ENCODE measurements at places on chromosomes 2 and 18. TPM values are rescaled to one million over a fixed set of nuclear protein-coding genes. Genes with fewer than 3 reads are reported as not detected.

Gene SFT2D3
- 4.7 TPM for total RNA-seq

DNA sequence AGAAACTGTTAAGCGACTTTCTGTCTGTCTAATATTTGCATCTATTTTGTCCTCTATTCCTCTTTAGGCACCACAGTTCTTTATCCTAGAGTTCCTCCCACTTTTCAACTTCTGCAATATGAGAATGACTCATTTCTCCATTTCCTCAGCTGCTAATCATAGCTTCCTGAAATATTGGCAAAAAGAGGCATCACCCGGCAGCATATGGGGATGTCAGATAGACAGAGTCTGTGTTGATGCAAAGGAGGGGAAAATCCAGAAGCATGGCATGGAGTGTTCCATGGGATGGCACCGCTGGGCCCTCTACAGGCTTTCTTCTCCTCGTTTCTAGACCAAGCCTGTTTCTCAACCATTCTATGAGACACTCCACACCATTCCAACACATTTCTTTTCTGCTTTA, 93.4 kb downstream of the DOCK10 start:
- no peaks in the 10 kb centered on the region for H3K36me3 ChIP-seq
- H3K4me3 ChIP-seq: no peak overlapping the region
- H3K4me1 ChIP-seq: no peaks in the 10 kb centered on the region
- no peak overlapping the region for H3K27ac ChIP-seq

Gene PAX8
- 0.09 TPM for total RNA-seq

GRCh38 chr2:121095257-121096080, 189.5 kb downstream of the TFCP2L1 start:
- no peaks in the 10 kb centered on the region for H3K4me1 ChIP-seq
- no peak overlapping the region for H3K27ac ChIP-seq
- peak; percentile 59 for DNase-seq
- H3K27me3 ChIP-seq: no peaks in the 10 kb centered on the region
- no peaks in the 10 kb centered on the region for H3K36me3 ChIP-seq
- no peak overlapping the region for H3K4me3 ChIP-seq

Gene DNAJC5G
- total RNA-seq: not detected

Gene ABCB11
- total RNA-seq: 74.3 TPM

Gene HOXD4
- not detected for total RNA-seq

DNA sequence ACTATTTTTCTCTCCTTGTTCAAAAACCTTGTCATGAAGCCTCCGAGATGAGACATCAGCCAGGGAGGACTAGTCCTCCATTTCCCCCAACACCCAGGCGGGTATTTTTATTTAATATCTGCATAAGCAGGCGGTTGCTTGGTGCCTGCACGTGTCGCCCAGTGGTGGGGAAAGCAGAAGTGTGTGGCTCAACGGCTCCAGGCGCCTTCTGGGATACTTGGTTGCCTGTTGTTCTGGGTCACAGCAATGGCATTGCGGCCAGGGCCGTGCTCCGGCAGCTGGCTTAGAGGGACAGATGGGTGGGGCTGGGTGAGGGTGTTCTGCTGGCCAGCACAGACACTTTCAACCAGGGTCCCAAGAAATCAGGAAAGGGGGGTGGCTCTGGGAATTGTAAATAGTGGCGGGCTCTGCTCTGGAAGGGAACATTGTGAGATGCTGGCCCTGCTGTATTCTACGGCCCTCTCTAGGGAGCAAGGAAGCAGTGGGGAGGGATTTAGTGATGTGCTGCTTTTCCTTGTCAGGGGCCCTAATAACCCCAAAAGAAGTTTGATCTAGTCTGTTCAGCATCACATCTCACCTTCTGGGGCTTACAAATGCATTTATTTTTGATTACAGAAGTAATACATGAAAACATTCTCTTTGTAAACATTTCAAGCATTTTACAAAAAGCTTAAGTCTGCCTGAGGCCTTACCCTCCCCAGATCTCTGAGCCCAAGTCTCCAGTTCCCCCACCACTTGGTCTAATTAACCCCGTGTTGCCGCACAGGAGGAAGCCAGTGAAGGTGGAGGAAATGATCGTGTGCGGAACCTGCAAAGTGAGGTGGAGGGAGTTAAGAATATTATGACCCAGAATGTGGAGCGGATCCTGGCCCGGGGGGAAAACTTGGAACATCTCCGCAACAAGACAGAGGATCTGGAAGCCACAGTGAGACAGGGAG, 1.1 kb downstream of the VAMP8 start:
- peaks cover 5% of the 10 kb centered on the region for H3K36me3 ChIP-seq
- DNase-seq: no peak
- peaks cover 26% of the 10 kb centered on the region for H3K4me1 ChIP-seq
- no peaks in the 10 kb centered on the region for H3K27me3 ChIP-seq
- H3K27ac ChIP-seq: peak overlapping the region; percentile 87

Gene C2orf92
- 3.5 TPM for total RNA-seq

GRCh38 chr18:43303376-43303775, 26.1 kb upstream of the SYT4 start:
- no peaks in the 10 kb centered on the region for H3K27me3 ChIP-seq
- H3K4me3 ChIP-seq: no peak overlapping the region
- no peak for DNase-seq
- no peaks in the 10 kb centered on the region for H3K36me3 ChIP-seq
- no peaks in the 10 kb centered on the region for H3K4me1 ChIP-seq

Gene NDUFS1
- total RNA-seq: 80.7 TPM

Gene IL1RL1
- total RNA-seq: 0.75 TPM

- peaks cover 2% of the 10 kb centered on the region for H3K4me1 ChIP-seq
- H3K27me3 ChIP-seq: no peaks in the 10 kb centered on the region
Measured at GRCh38 chr2:27863146-27863545, 27.0 kb downstream of the RBKS start.

GRCh38 chr2:113136828-113137775, 9.7 kb downstream of the IL1RN start:
- peaks cover 11% of the 10 kb centered on the region for H3K36me3 ChIP-seq
- peaks cover 4% of the 10 kb centered on the region for H3K4me1 ChIP-seq
- peak; percentile 45 for DNase-seq
- no peak overlapping the region for H3K4me3 ChIP-seq
- H3K27ac ChIP-seq: no peak overlapping the region

DNA sequence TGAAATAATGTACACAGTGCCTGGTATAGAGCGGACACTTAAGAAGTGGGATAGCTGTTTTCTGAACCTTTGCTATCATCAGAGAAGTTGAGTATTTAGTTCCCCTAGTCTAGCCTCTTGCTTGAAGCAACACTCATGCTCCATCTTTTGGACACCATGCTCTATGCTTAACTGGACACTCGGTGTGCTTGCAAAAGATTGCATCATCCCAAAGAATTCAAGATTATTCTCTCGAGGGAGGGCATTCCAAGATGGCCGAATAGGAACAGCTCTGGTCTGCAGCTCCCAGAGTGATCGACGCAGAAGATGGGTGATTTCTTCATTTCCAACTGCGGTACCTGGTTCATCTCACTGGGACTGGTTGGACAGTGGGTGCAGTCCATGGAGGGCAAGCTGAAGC, 143.9 kb upstream of the FSHR start:
- no peak overlapping the region for H3K4me3 ChIP-seq
- H3K27me3 ChIP-seq: no peaks in the 10 kb centered on the region
- no peak for DNase-seq
- no peaks in the 10 kb centered on the region for H3K4me1 ChIP-seq
- no peak overlapping the region for H3K27ac ChIP-seq
- H3K36me3 ChIP-seq: no peaks in the 10 kb centered on the region

DNA sequence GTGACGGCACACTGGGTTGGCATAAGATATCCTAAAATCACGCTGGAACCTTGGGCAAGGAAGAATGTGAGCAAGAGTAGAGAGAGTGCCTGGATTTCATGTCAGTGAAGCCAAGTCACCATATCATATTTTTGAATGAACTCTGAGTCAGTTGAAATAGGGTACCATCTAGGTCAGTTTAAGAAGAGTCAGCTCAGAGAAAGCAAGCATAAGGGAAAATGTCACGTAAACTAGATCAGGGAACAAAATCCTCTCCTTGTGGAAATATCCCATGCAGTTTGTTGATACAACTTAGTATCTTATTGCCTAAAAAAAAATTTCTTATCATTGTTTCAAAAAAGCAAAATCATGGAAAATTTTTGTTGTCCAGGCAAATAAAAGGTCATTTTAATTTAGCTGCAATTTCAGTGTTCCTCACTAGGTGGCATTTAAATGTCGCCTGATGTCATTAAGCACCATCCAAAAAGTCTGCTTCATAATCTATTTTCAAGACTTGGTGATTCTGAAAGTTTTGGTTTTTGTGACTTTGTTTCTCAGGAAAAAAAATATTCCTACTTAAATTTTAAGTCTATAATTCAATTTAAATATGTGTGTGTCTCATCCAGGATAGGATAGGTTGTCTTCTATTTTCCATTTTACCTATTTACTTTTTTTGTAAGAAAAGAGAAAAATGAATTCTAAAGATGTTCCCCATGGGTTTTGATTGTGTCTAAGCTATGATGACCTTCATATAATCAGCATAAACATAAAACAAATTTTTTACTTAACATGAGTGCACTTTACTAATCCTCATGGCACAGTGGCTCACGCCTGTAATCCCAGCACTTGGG, 19.6 kb downstream of the RSAD2 start:
- H3K36me3 ChIP-seq: no peaks in the 10 kb centered on the region
- no peak overlapping the region for H3K4me3 ChIP-seq
- no peak for DNase-seq
- no peak overlapping the region for H3K27ac ChIP-seq
- H3K4me1 ChIP-seq: no peaks in the 10 kb centered on the region

Gene DARS1
- total RNA-seq: 44.1 TPM

- DNase-seq: no peak
- H3K27ac ChIP-seq: no peak overlapping the region
- no peaks in the 10 kb centered on the region for H3K4me1 ChIP-seq
- H3K36me3 ChIP-seq: no peaks in the 10 kb centered on the region
- no peak overlapping the region for H3K4me3 ChIP-seq
- H3K27me3 ChIP-seq: no peaks in the 10 kb centered on the region
Measured at GRCh38 chr2:57947398-57947797, 99.2 kb upstream of the VRK2 start.

- no peaks in the 10 kb centered on the region for H3K36me3 ChIP-seq
- H3K4me3 ChIP-seq: no peak overlapping the region
- no peaks in the 10 kb centered on the region for H3K4me1 ChIP-seq
- no peak overlapping the region for H3K27ac ChIP-seq
- no peak for DNase-seq
- H3K27me3 ChIP-seq: no peaks in the 10 kb centered on the region
Measured at GRCh38 chr2:166768393-166769123, 119.7 kb upstream of the XIRP2 start.

GRCh38 chr2:122851972-122852531, 1096.6 kb downstream of the TSN start:
- no peak for DNase-seq
- H3K4me3 ChIP-seq: no peak overlapping the region
- no peaks in the 10 kb centered on the region for H3K36me3 ChIP-seq
- H3K27ac ChIP-seq: no peak overlapping the region
- H3K4me1 ChIP-seq: no peaks in the 10 kb centered on the region

DNA sequence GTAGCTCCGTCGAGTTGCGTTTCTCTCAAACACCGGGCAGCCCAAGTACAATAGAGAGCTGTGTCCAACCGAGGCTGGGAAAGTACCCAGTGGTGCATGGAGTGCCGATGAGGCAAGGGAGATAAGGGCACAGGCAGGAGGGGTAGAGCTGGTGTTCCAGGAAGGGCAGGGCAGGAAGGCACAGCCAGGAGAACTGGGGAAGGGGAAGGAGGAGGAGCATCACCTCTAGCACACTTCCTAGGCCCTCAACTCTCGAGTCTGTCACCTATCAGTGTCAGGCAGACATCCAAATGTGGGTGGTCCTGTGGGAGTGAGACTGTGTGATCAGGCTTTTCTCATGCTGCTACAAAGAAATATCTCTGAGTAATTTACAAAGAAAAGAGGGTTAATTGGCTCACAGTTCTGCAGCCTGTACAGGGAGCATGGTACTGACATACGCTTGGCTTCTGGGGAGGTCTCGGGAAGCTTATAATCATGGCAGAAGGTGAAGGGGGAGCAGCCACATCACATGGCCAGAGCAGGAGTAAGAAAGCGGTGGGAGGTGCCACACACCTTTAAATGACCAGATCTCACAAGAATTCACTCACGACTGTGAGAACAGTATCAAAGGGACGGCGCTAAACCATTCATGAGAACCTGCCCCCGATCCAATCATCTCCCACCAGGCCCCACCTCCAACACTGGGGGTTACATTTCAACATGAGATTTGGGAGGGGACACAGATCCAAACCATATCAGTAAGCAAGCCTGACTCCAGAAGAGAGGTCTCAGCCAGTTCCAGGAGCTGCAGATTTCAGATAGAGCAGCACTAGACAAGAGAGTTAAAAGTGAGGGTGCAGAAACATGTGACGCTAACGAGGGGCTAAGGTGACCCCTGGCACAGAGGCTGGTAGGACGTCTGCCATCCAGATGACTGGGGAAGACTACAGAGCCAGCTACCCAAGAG, 75.7 kb downstream of the MBOAT2 start:
- H3K4me3 ChIP-seq: no peak overlapping the region
- no peaks in the 10 kb centered on the region for H3K4me1 ChIP-seq
- peak; percentile 47 for DNase-seq

DNA sequence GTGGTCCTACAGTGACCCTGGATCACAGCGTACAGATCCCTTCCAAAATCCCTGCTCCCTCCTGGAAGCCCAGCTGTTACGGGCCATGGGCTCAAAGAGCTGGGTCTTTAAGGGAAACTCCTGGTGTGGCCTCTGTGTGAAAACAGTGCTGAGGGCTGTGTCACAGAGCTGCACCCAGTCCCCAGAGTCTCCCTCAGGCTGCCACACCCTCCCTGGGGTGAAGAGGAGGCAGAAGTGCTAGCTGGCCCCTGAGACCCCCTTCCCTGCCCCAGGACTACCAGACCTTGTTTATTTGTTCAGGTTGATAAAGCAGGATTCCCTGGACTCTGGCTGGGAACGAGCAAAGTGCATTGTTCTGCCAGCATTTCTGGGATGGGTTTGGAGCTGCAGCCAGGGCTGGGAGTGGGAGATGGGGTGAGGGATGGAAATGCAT, 7.7 kb downstream of the ATOH8 start:
- peak overlapping the region; percentile 65 for H3K27ac ChIP-seq
- DNase-seq: no peak
- no peaks in the 10 kb centered on the region for H3K27me3 ChIP-seq
- H3K4me1 ChIP-seq: peaks cover 29% of the 10 kb centered on the region
- no peaks in the 10 kb centered on the region for H3K36me3 ChIP-seq

Gene CIB4
- not detected for total RNA-seq

- H3K4me3 ChIP-seq: no peak overlapping the region
- no peak overlapping the region for H3K27ac ChIP-seq
- no peaks in the 10 kb centered on the region for H3K4me1 ChIP-seq
- H3K27me3 ChIP-seq: no peaks in the 10 kb centered on the region
Measured at GRCh38 chr2:232537079-232537478, 2.4 kb upstream of the CHRNG start.

Data from liver (tissue), 10 donors.